ENCODE measurements at places on chromosomes 11 and 22.

DNA sequence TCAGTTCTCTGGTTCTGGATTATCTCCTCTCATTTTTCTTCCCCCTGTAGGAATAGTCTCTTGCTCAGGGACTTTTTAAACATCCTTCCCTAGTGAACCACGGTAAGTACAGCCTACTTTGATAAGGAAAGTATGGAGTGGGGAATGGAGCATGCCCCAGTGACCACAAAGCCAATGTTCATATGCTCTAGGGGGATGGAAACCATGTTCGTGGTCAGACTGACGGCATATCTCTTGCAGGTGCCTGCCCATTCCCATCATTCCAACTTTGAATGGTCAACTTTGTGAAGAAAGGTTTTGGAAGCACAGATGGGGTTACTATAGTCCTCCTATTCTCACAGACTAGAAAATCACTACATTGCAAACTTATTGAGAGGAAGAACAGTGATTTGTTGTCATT lies 332.5 kb upstream of the NCAM1 start:
- DNase-seq, result no peak

- DNase-seq, result no peak
Measured at GRCh38 chr11:46692450-46692849, 8.0 kb downstream of the ARHGAP1 start.

DNA sequence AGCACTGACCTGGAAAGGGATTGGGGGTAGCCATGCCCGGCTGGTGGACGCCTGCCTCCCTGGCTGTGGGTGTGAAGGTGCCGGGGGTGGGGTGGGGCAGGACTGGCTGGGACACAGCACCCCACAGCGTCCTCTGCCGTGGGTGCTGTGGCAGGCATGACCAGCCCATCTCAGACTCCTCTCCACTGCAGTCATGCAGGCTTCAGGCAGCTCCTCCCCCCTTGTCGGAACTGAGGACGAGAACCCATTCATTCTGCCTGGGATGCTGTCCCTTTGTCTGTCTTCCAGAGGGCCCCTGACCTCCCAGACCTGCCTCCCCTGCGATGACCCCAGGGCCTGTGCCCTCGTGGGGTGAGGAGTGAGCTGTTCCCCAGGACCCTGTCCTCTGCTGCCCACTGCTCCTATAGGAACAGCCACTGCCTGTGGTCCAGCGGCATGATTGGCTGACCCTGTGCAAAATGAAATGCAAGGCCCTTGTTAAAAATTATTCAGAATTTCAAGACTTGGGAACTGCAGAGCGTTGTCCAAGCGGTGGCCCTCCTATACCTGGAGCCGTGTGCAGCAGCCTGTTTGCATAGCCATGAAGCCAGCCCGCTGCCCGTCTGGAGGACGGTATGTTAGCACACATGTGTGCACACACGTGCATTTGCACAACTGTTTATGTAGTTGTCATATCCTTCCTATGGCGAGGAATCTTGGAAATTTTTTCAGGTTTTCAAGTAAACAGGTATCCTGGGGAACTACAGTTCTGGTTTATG lies 1122.3 kb downstream of the BRD1 start:
- no peak for DNase-seq

DNA sequence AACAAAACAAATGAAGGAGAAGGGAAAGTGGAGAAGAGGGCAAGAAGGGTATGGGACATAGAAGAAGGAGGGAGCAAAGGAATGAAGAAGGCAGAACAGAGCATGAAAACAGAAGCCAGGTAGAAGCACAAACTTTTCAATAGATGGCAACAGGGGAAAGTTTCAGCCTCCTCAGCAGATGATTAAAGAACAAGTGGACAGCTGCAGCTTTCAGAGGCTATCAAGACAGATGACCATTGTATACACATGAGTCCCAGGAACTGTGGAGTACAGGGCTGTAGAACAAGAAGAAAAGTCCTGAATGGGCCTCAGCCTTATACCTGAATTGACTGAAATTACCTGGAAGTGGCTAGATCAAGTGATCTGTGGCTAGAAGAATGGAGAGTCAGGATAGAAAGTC lies 62.0 kb upstream of the FIBIN start:
- no peak for DNase-seq

DNA sequence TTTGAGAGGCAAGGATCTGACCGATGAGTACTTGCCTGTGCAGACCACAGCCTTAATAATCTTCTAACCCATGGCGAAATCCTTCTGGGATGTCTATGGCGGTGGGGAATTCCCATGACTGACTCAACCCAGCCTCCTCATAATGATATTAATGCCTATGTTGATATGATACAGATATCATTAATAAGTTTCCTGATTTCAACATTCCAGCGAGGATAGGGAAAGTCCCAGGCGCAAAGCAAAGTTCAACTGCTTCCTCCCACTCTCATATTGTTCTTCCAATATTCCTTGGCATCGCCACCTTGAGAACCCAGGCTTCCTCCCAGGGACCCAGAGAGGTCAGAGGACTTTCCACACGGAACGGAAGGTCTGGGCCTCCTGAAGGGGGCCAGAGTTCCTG lies 110.3 kb upstream of the TMEM45B start:
- DNase-seq, result no peak

GRCh38 chr11:12295943-12296342 lies 81.4 kb upstream of the PARVA start:
- no peak for DNase-seq

DNA sequence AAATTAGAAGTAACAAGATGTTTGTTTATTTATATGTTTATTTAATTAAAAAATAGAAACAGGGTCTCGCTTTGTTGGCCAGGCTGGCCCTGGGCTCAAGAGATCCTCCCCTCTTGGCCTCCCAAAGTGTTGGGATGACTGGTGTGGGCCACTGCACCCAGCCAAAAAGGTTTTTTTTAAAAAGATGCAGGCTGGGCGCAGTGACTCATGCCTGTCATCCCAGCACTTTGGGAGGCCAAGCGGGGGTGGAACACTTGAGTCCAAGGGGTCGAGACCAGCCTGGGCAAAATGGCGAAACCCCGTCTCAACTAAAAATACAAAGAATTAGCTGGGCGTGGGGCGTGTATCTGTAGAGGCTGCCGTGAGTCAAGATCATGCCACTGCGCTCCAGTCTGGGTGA lies 13.4 kb downstream of the DRD4 start:
- DNase-seq, result no peak

DNA sequence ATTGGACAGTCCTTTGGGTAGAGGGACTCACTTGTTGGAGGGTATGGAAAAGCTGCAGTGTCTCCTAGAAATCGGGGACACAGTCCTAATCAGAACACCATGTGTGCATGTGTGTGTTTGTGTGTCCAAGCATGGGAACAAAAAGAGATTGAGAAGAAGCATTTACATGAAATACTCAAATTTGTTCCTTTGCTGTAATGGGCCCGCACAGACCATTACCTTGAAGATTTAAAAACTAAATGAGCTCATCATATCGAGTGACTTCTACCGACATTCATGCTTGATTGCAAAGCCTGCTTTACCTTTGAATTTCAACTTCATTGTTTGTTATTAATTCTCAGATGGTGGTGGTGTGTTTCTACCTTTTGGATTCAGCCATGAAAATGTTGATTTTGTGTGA lies 106.9 kb downstream of the ZBTB16 start:
- DNase-seq, result no peak

GRCh38 chr11:96037405-96037949 lies 113.6 kb upstream of the MTMR2 start:
- DNase-seq, result no peak

GRCh38 chr11:61960532-61960931 lies 6.9 kb downstream of the FTH1 start:
- no peak for DNase-seq

DNA sequence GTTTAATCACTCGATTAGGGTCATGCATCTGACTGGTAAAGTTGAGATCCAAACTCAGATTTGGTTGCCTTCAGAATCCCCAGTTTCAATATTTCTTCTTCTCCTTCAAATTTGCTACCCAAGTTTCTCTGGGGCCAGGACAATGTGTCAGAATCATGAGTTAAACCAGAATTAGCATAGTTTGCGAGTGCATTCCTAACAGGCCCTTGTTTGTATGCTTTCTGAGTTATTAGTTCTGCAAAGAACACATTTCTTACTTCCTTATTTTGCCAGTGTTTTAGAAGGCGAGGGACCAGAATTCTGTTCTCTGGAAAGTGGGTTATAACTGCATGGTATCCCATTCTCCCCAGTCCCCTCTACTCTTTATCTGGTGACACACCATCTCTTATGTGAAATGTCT lies 112.0 kb downstream of the ARL14EP start:
- DNase-seq, result no peak

DNA sequence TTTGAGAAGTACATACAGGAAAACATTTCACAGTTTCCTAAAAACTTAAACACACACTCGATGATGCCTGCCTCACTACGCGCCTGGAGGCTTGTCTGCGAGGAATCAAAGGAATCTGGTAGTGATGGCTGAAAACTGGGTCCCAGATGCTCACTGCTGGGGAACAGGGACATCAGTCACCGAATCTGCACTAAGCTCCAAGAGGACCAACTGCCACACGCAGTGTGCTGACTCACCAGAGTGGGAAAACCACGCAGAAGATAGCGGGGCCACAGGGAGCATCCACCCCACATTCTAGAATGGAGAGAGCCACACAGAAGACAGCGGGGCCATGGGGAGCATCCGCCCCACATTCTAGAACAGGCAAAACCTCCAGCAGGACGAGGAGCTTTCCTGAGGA lies 24.3 kb upstream of the MOB2 start:
- DNase-seq, result no peak

DNA sequence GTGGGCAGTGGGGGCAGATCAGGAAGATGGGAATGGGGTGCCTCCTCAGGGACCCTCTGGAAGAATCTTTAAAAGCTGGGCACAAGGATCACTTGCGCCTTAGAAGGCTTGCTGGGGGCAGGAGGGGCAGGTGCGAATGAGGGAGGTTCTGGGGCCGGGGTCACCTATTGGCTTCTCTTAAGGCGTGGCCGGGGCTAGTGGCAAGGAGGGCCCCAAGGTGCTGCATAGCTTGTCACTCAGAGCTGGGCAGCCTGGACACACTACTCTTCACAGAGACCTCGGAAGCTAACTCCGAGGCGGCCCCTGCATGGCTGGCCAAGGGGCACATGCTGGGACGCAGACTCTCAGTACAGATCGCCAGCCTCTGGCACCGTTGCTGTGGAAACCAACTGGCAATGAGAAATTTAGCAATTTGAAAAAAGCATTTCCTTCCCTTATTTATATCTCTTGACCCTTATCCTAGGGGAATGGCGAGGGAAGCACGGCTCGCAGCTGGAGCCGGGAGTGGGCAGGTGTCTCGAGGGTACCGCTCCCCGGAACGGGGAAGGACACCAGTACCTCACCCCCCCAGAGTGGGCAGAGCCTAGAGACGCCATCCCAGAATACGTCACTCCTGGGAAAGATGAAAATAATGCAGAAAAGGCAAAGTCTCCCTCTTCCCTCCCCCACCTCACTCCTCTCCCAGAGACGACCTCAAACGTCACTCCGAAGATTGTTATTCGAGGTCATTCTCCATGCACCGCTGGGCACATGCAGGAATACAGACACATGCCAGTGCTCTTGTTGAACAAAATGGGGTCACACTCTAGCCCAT lies 188.1 kb downstream of the CTTN start:
- DNase-seq, result no peak

- DNase-seq, result no peak
Measured at GRCh38 chr11:96390488-96390792, 627 bp downstream of the JRKL start.

DNA sequence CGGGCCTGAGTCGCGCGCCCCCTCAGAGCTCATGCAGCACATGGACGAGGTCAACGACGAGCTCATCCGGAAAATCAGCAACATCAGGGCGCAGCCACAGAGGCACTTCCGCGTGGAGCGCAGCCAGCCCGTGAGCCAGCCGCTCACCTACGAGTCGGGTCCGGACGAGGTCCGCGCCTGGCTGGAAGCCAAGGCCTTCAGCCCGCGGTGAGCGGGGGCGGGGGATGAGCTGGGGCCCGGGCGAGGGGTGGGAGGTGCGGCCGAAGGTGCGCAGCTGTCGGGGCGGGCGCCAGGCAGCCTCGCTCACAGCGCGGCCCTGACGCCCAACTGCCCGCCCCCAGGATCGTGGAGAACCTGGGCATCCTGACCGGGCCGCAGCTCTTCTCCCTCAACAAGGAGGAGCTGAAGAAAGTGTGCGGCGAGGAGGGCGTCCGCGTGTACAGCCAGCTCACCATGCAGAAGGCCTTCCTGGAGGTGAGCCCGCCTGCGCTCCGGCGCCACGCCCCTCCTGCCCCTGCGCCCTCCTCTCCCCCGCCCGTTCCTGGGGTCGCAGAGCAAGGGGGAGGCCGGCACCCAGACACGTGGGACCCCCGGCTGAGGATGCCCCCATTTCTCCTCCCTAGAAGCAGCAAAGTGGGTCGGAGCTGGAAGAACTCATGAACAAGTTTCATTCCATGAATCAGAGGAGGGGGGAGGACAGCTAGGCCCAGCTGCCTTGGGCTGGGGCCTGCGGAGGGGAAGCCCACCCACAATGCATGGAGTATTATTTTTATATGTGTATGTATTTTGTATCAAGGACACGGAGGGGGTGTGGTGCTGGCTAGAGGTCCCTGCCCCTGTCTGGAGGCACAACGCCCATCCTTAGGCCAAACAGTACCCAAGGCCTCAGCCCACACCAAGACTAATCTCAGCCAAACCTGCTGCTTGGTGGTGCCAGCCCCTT lies 20.5 kb downstream of the EPS8L2 start:
- DNase-seq, result no peak

DNA sequence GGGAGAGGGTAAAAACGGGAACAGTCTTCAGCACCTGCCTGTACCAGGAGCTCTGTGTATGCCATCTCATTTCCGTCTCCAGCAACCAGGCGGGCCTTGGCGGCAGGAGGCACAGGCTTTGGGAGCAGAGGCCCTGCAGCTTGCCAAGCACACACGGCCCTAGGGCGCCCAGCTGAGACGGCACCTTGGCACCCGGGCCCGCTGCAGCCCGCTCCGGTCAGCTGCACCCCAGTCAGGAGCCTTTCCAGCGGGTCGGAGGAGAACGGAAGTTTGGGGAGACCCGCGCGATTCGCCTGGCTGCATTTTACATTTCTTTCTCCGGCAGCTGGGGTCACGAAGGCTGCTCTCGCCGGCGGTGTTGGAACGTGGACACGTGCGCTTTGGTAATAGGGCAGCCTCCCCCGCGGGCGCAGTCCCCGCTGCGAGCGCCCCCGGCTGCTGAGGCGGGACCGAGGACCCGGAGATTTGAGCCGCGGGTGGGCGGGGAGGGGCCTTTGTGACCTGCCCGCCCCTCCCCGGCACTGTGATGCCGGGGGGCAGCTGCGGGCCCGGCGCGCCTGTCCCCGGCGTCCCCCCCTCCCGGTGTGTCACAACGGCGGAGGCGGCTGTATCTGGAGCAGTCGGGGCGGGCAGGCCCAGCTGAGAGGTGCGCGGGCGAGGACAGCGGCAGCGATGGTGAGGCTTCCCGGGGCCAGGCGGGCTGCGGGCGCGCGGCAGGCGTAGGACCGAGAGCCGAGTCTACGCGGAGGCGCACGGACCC lies at the start of gene TUBA8:
TUBA8 (plus strand) TSS at position 616 of the 760 bp plus-strand sequence; CDS start at position 673, 57 bp downstream.
- peak; percentile 30 for DNase-seq

Measured in neuronal stem cell (in vitro differentiated cells).